Fibroblast of skin of left biceps (primary cell): ENCODE measurements at places on chromosomes 16 and 17.

DNA sequence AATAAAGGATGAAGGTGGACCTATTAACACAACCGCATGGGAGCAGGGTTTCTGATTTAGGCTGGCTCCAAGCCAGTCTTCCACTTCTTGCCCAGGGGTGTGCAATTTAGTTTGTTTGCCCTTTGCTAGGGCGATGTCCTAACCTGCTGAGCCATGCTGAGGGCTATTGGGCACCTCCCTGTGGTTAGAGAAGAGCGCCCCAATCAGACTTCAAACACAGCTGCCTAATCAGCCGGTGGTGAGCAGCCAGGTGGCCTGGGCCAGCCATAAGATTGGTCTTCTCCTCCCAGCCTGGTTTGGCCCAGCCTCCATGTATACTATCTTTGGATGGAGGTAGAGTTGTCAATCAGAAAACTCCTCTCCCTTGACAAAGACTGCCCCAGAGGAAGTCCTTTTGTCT is 15.7 kb downstream of the TMEM94 start:
- no peak for DNase-seq

DNA sequence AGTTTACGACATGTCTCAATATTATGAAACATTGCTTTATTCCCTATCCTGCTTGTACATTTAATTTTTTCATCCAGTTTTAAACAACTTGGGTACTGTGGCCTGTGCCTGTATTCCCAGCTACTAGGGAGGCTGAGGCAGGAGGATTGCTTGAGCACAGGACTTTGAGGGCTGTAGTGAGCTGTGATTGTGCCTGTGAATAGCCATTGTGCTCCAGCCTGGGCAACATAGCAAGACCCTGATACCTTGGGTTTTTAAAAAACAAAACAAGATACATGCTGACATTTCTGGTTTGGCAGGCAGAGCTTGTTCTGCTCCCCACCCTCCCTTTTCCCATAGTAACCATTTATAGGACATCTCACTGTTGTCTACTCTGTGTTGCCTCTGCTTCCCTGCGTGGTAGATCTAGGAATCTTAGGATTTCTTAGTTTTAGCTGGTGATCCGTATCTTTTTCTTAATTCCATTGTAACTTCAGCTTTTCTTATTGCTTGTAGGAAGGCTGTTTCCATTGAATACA is 35.6 kb downstream of the TENT4B start:
- DNase-seq = no peak

- peak; percentile 72 for DNase-seq
Observed at GRCh38 chr16:64711026-64711425, 410.8 kb downstream of the CDH11 start.

GRCh38 chr16:50626868-50627267 is 54.2 kb downstream of the SNX20 start:
- DNase-seq = no peak

DNA sequence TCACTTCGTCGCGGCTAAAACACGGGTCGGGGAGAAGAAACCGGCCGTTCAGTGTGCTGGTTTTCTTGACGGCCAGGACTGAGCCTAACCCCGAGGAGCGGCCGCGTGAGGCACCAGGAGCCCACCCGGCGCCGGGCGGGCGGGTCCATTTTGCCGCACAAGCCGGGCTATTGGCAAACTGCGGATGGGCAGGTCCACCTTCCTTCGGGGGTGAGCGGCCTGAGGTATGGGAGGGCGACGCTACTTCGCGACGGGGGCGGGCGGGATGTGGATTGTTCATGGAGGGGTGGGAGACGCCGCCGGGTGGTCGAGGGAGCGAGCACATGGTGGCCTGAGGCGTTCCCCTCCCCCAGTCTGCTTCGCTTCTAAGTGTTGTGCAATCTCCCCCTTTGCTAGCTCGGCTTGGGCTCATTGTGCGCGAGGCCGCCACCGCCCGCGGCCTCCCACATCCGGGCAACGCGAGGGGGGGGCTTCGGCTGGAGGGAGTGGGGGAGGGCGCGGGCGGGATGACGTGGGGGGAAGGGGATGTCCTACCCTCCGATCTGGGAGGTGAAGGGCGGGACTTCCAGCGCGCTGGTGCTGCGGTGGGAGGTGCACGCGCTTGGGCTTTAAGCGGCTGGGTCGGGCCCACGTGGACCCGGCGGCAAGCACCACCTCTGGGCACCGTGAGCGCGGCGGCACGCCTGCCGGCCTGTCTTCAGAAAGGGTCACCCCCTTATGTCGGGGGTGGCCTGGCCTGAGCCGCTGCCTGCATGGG is 5.9 kb upstream of the CD68 start:
- DNase-seq = peak; percentile 87

DNA sequence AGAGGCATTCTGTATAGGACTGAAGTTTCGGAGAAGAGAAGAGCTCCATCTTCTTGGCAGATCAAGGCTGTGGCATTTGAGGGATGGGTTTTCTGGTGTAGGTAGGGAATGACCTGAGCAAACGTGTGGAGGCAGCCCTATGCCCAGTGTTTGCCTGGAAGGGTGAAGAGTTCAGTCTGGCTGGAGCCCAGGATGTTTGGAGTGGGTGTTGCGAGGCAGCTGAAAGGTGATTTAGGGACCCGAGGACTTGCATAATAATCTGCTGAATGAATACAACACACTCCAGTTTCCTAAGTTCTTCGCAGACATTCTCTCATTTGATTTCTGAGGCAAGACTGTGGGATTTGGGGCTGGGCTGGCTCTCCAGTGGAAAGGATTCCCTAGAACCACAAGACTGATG is 186.2 kb downstream of the CYLD start:
- no peak for DNase-seq

DNA sequence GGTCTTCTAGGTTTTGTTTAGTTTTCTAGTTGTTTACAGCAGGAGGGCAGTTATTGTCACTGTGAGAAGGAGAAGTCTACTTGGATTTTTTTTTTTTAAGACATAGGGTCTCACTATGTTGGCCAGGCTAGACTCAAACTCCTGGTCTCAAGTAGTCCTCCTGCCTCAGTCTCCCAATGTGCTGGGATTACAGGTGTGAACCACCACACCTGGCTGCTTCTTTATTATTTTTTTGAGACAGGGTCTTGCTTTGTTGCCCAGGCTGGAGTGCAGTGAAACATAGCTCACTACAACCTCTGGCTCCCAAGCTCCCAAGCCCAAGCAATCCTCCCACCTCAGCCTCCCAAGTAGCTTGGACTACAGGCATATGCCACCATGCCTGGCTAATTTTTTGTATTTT is 68.3 kb upstream of the STAC2 start:
- no peak for DNase-seq
